Hematopoietic multipotent progenitor cell treated with erythropoietin and hydrocortisone succinate and interleukin-3 and kit ligand, for 8 days (in vitro differentiated cells): ENCODE measurements at places on chromosomes 7 and 10.
A peak's percentile ranks its signal among the peaks of the same experiment; 100 is the strongest.

DNA sequence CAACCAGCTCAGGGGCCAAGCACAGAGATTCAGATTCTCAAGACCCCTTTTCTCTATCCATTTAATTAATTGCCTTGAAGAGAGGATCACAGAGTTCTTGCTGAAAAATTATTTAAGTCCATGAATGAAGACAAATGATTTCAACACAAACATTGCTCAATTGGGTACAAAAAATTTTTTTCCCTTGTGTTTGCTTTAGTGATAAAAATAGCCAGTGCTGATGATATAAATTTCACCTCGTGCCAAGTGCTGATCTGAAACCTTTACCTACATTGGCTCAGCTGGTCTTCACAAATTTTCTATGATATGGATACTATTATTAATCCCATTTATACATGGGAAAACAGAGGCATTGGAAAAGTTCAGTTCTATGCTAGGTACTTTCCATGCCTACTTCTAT, 377.1 kb downstream of the NRG3 start:
- no peak for DNase-seq

DNA sequence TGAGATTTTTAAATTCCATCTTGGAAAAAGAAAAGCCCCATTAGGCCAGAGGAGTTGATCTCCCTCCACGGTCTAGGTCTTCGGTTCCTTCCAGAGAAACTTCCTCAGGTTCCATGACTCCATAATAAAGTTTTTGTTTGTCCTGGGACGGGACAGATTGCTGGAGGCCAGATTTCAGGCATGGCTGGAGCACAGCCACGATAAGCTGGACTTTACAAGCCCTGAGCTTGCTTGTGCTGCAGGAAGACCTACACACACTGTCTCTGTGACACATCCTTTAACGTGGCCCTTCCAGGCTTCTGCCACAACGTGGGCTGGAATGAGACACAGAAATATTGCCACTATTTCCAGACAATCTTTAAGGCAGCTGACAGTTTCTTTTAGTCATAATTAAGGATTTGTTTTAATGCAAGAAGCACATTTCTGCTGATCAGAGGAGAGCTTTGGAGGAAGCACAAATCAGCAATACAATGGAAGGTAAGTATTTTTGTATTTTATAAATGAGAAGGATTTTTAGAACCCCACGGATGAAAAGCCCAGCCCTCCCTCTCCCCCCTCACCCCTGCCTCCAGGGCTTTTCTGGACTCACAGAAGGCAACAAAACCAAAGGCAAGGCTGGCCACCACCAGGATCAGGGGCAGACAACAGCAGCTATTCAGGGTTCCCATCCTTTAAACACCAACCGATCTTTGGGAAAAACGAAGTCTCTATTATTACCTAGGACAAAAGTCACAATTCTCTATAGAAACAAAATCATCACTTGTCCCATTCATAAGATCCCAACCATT, 6.5 kb downstream of the CTBP2 start:
- DNase-seq: no peak

GRCh38 chr10:108385963-108386362, 1221.5 kb upstream of the SORCS1 start:
- DNase-seq: no peak

DNA sequence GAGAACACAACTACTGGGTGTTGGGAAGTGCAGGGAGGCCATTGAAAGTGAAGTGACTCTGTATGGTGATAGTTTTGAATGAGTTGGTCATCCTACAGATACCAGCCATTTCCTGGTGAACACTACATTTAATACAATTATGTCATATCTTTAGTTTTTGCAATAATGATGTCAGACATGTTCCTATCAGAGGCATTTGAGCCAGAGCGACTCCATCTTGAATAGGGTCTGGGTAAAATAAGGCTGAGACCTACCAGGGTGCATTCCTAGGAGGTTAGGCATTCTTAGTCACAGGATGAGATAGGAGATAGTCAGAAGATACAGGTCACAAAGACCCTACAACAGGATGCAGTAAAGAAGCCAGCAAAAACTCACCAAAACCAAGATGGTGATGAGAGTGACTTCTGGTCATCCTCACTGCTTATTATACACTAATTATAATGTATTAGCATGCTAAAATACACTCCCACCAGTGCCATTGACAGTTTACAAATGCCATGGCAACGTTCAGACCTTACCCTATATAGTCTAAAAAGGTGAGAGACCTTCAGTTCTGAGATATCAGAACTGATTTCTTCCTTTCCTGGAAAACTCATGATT, 28.2 kb downstream of the ADK start:
- no peak for DNase-seq

DNA sequence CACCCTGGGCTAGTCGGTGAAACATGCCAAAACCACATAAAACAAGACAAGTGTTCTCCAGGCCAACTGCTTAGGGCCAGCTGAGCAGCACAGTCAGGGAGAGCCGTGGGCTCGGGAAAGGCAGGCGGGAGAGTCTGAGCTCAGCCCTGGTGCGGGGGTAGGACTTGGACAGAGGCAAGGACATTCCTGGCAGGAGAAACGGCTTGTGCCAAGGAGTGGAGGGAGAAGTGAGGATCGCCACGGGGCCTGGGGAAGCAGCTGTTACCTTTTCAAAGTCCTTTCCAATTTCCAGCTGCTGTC, 4.2 kb downstream of the ELN start:
- no peak for DNase-seq

GRCh38 chr10:45375101-45375500, 1.1 kb downstream of the ALOX5 start:
- DNase-seq: no peak

DNA sequence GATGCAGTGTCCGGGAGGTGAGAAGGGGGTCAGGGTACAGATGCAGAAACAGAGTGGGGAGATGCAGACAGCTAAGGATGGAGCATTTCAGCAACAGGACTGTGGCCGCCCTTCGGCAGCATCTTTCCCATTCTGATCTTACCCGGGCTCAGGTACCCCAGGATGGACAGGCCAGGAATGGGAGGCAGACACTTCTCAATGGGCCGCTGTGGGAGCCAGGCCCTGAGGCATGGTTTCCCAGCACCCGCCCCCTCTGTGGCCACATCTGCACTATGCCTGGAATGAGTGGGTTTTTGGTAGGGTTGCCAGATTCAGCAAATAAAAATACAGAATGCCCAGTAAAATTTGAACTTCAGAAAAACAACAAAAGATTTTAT, 105.2 kb upstream of the CTBP2 start:
- no peak for DNase-seq

- no peak for DNase-seq
Measured at GRCh38 chr7:130069179-130069977, 956 bp upstream of the KLHDC10 start.

- DNase-seq: no peak
Measured at GRCh38 chr10:72597897-72598296, 28.0 kb downstream of the MICU1 start.

- no peak for DNase-seq
Measured at GRCh38 chr10:101934686-101935305, 91.2 kb upstream of the KCNIP2 start.

DNA sequence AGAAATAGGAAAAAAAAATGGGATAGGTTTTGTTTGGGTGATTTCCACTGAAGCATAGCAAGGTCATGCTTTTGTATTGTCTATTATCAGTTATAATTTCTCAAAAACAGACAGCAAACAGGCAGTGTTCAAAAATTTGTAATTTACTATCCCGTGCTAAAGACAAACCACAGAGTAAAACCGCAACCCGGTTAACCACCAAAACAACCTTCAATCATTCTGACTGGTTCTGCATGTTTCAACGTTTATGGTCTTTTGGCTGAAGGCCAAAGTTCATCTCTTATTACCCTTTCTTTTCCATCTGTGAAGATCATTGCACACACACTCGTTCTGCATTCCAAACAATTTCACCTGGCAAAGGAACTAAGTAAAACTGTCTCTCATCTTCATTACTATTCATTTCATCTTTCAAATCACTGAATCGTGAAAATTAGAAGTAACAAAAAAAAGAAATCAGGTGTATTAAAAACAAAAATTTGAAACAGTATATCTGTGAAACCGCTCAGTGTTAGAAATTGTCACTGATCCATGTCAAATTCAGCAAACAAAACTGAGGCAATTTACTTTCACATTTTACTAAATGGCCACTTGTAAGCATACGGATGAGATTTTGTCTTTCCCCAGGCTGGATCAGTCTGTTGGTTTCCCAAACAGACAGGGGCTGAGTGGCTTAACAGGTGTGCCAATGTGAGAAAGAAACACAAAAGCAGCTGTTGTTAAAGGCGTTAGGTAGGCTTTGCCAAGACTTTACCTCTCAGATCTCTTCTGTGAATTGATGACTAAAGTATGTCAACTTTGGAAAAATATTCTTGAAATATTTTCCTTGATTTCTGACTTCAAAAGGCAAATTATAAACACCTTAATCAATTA, 539.6 kb downstream of the CNTNAP2 start:
- DNase-seq: peak; percentile 84

DNA sequence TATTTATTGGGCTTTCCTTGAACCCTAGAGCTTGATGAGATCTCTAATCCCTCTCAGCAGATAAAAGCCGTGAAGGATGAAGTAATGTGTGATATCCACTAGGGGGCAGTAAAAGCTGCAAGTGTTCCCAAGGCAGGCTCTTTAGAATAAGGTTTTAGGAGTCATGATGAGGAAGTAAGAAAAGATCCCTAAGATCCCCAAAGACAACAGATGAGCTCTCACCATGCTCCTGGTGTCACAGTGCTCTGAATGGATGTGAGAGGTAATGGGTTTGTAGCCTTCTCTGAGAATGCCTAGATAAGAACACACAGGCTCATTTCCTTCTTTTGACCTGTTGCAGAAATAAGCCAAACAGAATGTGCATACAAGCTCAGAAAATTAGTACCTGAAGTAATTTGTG, 70.4 kb upstream of the ITPRID1 start:
- DNase-seq: peak; percentile 59

DNA sequence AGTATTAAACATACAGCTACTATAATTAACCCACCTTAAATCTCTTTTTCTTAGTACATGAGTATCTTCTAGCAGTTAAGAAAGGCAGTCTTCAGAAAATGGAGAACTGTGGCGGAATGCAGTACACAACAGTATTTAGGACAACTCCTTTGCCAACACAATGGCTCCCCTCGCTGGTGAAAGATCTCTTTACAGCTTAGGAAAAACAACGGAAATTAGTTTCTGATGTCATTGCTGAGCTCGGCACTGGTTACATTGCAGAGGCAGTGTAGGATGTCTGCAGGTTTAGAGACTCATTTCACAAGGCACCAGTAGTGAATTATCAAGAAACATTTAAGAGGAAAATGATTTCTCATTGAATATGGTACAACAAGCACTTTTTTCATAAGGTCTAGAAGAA, 43.4 kb downstream of the GLRX3 start:
- DNase-seq: peak; percentile 76

GRCh38 chr7:118202061-118202460, 18.1 kb downstream of the LSM8 start:
- DNase-seq: no peak

GRCh38 chr7:27788437-27788836, 48.5 kb downstream of the TAX1BP1 start:
- DNase-seq: no peak

- DNase-seq: no peak
Measured at GRCh38 chr7:35797311-35797710, 3.5 kb upstream of the SEPTIN7 start.

GRCh38 chr10:11616021-11616420, 4.6 kb upstream of the USP6NL start:
- no peak for DNase-seq

DNA sequence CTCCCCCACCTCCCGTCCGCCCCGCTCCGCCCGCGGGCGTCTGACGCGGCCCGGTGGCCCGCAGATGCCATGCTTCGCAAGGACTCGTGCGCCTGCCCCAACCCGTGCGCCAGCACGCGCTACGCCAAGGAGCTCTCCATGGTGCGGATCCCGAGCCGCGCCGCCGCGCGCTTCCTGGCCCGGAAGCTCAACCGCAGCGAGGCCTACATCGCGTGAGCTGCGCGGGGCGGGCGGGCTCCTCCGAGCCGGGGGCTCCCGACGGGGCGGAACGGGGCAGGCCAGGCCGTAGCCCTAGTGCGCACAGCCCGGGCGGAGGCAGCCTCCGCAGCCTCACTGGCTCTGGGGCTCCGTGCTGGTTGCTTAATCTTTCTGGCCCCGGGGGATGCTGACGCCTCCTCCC, 2.8 kb downstream of the ASIC3 start:
- DNase-seq: peak; percentile 59

DNA sequence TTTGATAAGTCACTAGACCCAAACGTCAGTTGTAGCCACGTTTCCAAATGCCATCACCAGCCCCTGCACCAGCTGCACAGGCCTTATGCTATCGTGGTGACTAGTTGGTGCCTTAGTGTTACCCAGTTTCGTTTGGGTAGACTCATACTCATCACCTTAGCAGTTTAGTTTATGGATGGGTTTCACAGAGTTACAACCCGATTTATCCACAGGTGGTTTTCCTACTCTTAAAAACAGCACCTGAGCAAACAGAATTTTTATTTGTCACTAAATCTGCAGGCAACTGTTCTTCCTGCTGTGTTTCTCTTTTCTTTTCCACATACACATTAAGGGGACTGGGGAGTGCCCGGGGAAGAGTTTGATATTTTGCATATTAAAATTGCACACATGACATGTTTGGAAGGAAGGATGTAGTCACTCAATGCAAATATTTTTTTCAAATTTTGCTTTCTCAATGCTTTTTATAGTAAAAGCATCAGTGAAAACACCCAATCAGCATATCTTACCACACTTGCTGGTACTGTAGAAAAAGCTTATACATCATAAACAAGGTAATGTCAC, 41.6 kb downstream of the PDSS1 start:
- no peak for DNase-seq

GRCh38 chr7:137731436-137731835, 115.3 kb downstream of the DGKI start:
- no peak for DNase-seq

GRCh38 chr7:107387573-107388219, 82.2 kb upstream of the GPR22 start:
- peak; percentile 59 for DNase-seq

GRCh38 chr10:73838827-73839226, 27.4 kb upstream of the NDST2 start:
- DNase-seq: no peak

DNA sequence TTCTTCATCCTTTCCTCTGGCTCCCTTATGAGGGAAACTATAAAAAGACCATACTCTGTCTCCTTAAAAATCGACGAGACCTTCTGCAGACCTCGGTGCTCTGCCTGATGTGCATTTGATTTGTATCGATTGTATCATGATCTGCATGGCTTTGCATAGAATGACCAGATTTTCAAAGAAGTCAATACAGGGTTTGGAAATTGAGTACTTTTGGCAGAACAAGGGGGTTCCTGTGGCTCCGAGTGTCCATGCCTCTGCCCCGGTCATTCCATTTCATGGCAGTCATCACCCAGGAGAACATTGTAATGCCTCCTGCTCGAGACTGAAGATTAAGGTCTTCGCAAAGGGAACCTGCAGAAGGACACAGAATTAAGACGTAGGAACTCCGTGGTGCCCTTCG, 685 bp downstream of the CASP2 start:
- no peak for DNase-seq

GRCh38 chr10:78750418-78750817, 318.3 kb upstream of the ZMIZ1 start:
- no peak for DNase-seq

DNA sequence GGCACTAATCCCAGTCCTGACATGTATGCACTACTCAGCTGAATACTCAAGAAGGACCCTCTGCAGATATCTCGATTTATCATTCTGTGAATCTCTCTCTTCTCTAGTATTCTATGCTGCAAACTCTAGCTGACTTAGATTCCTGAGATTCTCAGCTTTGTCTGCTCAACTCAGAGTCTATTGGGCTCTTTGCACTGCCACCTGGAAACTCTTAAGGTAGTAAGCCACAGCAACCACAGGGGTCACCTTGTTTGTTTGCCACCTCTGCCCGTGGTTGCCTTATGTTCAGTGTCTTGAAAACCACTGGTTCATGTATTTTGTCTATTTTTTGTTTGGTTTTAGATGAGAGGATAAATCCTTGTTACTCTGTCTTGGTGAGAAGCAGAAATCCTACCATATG, 72.9 kb downstream of the SP8 start:
- no peak for DNase-seq
